ENCODE measurements at places on chromosomes 12 and 14.

- peak; percentile 77 for DNase-seq
These were observed 317.4 kb upstream of the DDHD1 start for GRCh38 chr14:53470351-53471043.

GRCh38 chr12:75997658-75998057 lies 33.9 kb downstream of the PHLDA1 start:
- no peak for DNase-seq

- DNase-seq, result peak; percentile 53
These were observed 37.8 kb upstream of the ITPR2 start for GRCh38 chr12:26870491-26871419.

DNA sequence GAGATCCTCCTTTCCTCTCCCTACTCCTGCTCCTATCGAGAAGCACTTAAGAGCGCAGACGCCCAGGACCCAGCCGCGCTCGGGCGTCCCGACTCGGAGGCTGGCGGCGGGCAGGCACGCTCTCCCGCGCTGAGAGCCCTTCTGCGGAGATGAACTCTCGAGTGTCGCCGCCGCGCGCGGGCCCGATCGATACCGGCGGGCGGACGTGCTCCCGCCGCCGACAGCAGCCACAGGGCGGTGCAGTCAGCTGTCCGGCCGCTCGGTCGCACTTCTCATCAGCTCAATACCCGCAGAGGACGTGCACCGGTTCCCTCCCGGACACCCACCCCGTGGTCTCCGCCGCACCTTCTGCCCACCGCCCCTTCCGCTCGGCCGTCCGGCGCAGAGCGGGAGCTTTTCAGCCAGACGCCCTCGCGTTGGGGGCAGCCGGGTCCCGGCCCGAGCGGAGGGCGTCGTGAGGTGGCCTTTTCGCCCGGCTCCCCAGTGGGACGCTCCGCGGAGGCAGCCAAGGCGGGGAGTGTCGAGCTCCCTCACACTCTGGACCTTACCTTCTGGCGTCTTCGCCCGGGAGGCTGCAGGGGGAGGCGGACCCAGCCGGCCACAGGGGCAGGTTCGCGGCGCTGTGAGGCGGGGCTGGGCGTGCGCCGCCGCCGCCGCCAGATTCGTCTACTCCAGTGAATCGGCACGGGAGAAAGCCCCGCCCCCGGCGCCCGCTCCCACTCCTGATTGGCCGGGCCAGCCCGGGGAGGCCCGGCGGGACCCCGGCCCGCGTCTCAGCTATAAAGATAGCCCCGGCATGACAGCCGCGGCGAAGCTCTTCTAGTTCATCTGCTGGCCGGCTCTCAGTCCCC lies at the start of gene INSM2:
TSS of gene INSM2 (plus strand) at position 808 of the 851 bp plus-strand sequence. CDS start 89 bp downstream, outside the sequence.
- peak; percentile 71 for DNase-seq

GRCh38 chr14:96215452-96216244 lies 11.0 kb downstream of the BDKRB2 start:
- no peak for DNase-seq

GRCh38 chr12:67137256-67137655 lies 131.9 kb upstream of the CAND1 start:
- peak; percentile 21 for DNase-seq

DNA sequence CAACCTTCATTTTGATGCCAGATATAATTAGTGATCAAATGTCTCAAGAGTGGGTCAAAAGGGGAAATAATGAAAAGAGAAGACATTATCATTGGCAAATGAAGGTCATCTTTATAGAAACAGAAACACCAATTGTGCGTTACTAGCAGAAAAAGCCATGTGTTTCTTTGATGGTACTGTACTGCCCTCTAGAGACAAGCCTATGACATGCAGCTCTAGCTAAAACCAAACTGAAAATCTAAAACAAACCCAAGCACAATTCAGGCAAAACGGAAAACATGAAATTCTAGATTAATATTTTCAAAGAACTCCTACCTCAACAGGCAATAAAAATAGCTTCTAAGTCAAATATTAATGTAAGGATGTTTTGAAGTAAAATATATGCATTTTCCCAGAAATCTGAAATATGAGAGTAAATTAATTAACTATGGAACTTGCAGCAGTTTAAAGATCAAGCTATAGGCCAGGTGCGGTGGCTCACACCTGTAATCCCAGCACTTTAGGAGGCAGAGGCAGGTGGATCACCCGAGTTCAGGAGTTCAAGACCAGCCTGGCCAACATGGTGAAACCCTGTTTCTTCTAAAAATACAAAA lies 115.4 kb downstream of the KLHL28 start:
- no peak for DNase-seq

- no peak for DNase-seq
These were observed 17.7 kb downstream of the STXBP6 start for GRCh38 chr14:25032092-25032784.

GRCh38 chr14:104734051-104734587 lies 10.1 kb downstream of the ADSS1 start:
- DNase-seq, result no peak

DNA sequence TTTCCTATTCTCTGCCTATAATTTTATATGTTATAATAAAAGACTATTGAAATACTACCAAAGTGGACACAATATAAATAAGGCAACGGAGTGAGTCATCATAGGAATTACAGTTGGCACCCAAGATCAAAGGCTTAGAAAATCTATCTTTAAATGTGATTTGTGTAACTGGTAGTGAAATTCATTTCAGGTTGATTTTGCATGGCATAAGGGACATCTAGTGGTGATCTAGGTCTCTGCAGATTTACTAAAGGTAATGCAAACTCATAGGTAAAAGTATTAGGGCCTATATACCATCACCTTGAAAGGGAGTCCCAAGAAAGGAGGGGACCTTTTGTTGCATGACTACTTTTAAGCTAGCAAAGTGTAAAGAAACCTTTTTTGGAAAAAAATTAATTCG lies 527.2 kb downstream of the NRXN3 start:
- DNase-seq, result no peak

DNA sequence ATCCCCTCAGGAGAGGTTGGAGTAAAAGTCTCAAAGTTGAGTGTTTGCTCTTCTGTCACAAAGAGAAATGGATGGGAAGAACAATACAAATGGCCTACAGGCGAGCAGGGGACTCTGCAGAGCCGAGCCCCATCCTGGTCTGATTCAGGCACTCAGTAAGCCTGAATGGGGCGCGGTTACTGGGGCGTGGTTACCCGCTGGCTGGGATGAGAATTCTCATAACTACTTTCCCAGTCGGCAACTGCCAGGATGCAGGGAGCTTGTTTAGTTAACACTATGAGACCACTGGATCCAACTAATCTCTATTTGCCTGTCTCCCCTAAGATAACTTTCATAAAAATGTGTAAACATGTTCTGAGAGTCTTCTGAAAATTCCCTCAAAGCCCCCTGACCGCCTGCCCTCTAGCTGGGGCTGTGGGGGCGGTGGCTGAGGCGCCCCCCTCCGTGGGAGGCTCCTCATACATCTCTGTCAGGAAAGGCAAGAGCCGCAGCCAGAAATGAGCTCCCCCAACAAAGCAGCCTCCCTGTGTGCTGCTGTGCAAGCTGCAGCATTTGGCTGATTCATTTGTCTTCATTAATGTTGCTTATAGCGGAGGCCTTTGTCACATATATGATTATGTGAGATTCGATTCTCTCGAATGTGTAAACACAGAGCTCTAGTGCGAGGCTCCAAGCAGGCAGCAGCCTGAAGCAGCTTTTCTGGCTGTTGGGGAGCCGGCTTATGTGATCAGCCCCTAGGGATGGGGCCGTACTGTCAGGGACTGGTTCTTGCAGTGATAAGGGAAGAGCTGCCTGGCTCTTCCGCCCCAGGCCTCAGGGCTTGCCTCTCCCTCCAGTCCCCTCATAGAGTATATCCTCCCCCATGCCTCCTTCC lies 126.1 kb upstream of the ARHGAP5 start:
- DNase-seq, result peak; percentile 71

DNA sequence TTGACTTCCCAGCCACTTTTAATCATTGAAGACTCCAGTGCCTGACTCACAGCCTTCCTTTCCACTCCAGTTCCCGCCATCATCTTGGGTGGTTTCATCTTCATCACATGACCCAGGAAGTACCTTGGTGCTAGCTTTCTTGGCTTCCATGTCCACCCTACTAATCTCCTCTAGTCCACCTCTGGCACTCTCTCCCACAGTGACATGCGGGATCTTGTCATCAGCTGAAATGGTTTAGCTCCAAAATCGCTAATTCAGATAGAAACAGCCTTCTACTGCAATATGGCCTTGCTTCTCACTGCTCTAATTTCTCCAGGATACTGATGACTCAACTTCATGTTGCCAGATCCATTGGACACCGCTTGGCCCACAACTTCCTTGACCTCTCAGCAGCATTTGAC lies 24.5 kb downstream of the WDR20 start:
- DNase-seq, result peak; percentile 16

DNA sequence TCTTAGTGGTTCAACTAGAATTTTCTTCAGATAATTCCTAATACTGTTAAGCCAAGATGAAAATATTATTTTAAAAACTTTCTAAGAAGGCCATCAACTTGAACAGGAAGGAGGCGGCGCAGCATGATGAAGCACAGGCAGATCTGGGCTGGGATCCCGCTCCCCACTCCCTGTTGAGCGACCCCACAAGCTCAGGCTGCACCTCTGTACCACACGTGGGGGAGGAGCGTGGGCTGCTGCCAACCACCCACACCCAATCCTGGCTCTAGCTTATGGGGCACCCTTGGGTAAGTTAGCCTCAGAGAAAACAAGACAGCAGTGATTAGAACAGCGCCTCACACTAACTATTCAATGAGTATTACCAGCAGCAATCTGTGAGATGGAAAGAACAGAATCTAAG lies 6.0 kb downstream of the MTERF2 start:
- DNase-seq, result no peak

DNA sequence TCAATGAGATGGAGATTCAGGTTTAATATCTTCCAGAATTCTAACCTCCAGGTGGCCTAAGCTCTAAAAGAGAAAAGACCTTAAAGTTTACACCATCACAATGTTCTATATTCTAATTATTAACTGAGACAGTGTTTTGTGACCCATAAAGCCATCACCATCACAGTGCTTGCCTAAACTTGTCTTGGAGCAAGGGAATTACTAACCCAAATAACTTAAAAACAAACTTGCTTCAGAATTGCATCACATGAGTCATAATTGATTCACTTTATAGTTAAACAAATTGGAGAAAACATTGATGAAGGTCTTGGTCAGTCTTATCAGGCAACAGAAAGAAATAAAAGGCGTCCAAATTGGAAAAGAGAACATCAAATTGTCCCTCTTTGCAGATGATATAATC lies 54.5 kb upstream of the ALG10 start:
- DNase-seq, result no peak

DNA sequence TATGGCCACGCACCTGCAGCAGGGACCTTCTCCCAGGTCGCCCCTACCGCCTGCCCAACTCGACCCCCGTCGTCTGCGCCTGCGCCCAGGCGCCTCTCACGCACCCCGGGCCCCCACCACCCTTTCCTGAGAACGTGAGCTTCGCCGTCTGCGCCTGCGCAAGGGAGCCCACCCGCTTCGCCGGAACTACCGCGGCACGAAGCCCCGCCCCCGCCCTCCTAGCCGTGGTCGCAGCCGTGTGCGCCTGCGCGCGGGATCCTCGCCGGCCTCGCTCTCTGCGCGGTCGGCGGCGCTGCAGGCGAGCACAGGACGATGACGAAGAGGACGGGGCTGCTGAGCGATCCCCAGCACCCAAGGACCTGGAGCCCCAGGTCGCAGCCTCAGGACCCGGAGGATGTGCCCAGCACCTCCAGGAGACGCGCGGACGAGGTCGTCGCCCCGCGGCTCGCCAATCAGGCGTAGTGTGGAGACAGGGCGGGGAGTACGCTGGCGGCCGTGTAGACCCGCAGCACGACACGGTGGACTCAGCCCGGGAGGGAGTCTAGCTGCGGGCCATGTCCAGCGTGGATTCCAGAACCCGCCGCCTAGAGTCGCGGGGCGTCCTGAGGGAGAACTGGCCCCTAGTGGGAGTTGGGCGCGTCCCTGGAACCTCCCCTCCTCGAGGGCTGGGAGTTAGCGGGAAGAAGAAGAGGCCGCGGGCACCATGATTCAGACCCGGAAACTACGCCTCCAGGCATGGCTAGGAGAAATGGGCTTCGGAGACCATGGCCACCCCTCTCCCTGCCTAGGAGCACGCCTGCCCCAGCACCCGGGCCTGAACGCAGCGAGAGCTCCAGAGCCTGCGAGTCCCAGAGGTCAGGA lies 1120.8 kb upstream of the TMEM132C start:
- peak; percentile 70 for DNase-seq

DNA sequence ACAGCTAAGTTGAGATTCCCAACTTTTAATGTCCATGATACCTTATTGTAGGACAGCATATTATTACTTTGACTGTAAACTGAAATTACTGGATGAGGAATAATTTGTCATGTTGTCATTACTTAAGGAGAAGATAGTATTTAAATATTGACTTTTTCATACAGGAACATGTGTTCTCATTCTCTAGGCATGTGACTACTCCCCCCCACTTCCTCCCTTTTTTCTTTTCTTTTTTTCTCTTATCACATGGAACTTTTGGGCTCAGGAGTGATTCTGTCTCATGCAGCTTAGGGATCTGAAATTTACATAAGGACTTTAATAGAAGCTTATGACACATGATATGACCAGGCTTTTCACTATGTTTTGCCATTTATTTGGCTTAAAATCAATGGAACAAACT lies 127.7 kb upstream of the SLCO1C1 start:
- no peak for DNase-seq

DNA sequence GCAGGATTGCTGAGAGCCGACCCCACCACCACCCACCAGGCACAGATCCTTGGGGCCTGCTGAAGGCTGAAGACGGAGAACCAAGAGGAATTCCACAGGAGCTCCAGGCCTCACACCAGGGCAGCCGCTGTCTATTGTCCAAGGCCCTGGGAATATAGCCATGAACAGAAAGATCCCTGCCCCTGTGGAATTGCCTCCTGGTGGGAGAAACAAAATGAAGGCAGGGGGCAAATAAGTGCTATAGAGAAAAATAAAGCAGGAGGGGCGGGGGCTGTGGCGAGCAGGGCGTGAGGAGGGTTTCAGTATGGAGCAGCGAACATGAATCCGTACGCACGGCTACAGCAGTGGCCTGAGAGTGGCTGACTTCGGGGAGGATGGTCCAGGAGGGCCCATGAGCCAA lies 96.1 kb downstream of the EML1 start:
- no peak for DNase-seq

GRCh38 chr14:55127460-55127951 lies 1.5 kb upstream of the LGALS3 start:
- DNase-seq, result peak; percentile 54

GRCh38 chr12:26896913-26897312 lies 40.9 kb downstream of the INTS13 start:
- DNase-seq, result no peak

DNA sequence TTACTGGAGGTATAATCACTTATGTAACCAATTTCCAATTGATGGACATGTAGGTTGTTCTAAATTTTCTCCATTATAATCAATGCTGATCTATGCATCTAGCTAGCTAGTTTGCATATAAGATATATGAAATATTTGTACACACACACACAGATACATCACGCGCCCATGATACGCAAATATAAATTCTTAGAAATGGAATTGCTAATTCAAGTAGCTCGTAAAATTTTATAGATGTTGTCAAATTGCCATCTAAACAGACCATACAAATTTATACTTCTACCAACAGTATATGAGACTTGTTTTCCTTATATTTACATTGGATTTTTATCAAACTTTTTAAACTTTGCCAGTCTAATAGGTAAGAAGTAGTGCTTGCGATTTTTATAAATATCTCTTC lies 29.1 kb upstream of the TRIM9 start:
- no peak for DNase-seq
